CD4-positive, alpha-beta memory T cell (primary cell): ENCODE measurements at places on chromosomes 6 and 20. TPM values are rescaled to one million over a fixed set of nuclear protein-coding genes. Genes with fewer than 3 reads are reported as not detected.

GRCh38 chr6:9463311-9463710, 951.6 kb downstream of the TFAP2A start:
- no peak for DNase-seq

DNA sequence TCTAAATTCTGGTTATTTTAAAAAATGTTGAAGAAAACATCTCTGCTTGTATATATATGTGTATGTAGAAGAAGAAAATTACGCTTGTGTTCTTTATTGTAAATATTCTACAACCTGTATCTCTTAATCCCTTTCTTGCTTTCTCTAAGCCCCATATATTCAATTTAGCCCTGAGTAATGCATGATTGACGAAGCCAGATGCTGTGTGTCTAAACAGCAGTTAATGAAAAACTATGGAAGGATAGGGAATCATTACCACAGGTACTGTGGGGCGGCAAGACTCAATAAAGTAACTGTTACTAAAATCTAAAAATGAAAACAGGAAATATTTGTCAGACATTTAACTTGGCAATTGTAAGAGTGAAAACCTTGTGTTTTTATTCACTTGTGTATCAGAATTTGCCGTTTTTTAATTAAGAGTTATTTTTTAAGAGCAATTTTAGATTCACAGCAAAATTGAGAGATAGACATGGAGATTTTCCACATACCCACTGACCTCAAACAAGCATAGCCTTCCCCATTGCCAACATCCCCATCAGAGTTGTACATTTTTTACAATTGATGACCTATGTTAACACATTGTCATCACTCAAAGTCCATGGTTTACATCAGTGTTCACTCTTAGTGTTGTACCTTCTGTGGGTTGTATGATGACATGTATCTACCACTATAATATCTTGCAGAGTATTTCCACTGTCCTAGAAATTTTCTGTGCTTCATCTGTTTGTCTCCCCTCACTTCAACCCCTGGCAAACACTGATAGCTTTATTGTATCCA, 76.7 kb downstream of the BCKDHB start:
- no peak for DNase-seq

DNA sequence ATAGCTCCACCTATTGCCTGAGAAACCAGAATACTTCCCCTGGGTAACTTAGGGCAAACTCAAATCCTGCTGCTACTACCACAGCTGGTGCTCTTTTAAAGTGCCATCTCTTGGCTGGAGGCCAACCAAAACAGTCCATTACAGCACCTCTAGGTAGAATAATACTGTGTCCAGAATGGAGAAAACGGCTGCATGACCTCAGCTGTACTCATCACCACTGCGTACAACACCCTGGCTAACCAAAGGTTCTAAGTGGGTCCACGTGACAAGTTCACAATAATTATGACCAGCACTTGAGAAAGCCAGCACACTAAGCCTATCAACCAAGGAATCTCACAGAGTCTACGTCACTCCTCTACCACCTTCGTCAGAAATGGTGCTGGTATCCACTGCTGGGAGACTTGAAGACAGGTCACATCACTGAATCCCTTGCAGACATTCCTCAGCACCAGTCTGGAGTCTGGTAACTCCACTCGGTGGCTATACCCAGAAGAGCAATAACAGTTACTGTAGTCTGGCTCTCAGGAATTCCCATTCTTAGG, 40.9 kb upstream of the PKIB start:
- DNase-seq, result no peak

DNA sequence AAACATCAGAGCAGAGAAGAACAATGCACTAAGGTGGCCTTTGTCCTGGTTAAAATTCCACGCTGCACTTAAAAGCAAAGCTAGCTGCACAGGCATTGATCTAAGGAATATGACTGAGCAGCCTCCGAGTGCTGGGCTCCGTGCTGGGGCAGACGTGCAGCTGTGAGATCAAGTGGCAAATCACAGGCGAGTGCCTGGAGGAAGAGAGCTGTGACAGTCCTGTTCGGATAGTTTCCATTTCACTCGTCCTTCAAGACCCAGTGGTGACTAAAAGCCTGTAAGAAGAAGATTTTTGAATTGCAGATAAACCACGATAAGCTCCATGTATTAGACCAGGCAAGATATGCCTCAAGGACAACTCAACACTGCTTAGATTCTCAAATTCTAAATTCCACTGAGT, 247.9 kb downstream of the ANKRD60 start:
- no peak for DNase-seq

Gene OR12D2
- total RNA-seq, result not detected

Gene ZFP57
- not detected for total RNA-seq

Gene MUC22
- not detected for total RNA-seq
